Stomach (tissue), 19 donors: ENCODE measurements at places on chromosomes 6 and 20. TPM values are rescaled to one million over a fixed set of nuclear protein-coding genes. Genes with fewer than 3 reads are reported as not detected.

DNA sequence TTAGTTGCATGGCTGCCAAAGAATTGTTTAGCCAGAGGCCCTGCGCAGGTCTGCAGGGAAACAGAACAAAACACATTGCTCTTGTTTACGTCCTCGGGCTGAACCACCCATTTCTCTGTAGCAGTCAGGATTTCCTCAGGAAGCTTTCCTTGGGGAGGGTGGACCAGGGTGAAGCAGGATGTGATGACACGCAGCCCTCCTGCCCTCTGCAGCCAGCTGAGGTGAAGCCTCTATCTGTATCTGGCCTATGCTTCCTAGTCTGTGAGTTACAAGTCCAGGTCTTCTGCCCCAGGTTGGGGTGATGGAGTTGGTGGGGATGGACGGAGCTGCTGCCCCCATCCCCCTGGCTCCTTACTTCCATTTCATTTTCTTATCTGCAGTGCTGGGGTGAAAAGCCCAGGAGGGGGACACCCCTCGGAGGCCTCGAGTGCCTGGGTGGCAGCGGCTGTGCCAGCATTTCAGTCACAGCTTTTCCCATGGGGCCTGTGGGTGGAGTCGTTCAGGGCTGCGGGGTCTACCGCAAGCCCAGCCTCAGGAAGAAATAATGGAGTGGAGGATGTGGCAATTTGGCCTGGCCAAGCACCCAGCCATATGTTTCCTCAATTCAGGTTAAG is 24.9 kb downstream of the SASH1 start:
- no peak overlapping the region for H3K4me3 ChIP-seq
- no peaks in the 10 kb centered on the region for H3K27me3 ChIP-seq
- peaks cover 34% of the 10 kb centered on the region for H3K4me1 ChIP-seq
- H3K36me3 ChIP-seq: no peaks in the 10 kb centered on the region

GRCh38 chr6:117600008-117600743 is 2.1 kb downstream of the GOPC start:
- DNase-seq: no peak
- H3K27me3 ChIP-seq: no peaks in the 10 kb centered on the region
- H3K4me1 ChIP-seq: peaks cover 39% of the 10 kb centered on the region
- H3K36me3 ChIP-seq: peaks cover 20% of the 10 kb centered on the region
- H3K27ac ChIP-seq: no peak overlapping the region

GRCh38 chr20:43189554-43190331 is at the start of gene PTPRT:
Gene PTPRT, minus strand, starts transcription at chr20:43189906. Its CDS starts 173 bp downstream, at chr20:43189733.
- H3K4me1 ChIP-seq: peaks cover 17% of the 10 kb centered on the region
- no peak within 1 kb of the TSS for H3K27ac ChIP-seq
- H3K27me3 ChIP-seq: peaks cover 4% of the 10 kb centered on the region
- no peak for DNase-seq
- H3K36me3 ChIP-seq: no peaks in the 10 kb centered on the region
- H3K4me3 ChIP-seq: peak within 1 kb of the TSS; percentile 17

COX4I2 gene
- total RNA-seq: 4.2 TPM

DNA sequence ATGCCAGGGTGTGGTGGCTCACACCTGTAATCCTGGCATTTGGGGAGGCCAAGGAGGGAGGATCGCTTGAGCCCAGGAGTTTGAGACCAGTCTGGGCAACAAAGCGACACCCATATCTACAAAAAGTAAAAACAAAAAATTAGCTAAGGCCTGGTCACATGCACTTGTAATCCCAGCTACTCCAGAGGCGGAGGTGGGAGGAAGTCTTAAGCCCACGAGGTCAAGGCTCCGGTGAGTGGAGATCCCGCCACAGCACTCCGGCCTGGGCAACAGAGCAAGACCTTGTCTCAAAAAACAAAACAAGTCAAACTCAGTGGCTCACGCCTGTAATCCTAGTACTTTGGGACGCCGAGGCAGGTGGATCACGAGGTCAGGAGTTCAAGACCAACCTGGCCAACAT is 35.6 kb downstream of the SRSF3 start:
- no peaks in the 10 kb centered on the region for H3K36me3 ChIP-seq
- H3K27ac ChIP-seq: no peak overlapping the region
- H3K27me3 ChIP-seq: no peaks in the 10 kb centered on the region
- no peak overlapping the region for H3K4me3 ChIP-seq
- no peak for DNase-seq

DNA sequence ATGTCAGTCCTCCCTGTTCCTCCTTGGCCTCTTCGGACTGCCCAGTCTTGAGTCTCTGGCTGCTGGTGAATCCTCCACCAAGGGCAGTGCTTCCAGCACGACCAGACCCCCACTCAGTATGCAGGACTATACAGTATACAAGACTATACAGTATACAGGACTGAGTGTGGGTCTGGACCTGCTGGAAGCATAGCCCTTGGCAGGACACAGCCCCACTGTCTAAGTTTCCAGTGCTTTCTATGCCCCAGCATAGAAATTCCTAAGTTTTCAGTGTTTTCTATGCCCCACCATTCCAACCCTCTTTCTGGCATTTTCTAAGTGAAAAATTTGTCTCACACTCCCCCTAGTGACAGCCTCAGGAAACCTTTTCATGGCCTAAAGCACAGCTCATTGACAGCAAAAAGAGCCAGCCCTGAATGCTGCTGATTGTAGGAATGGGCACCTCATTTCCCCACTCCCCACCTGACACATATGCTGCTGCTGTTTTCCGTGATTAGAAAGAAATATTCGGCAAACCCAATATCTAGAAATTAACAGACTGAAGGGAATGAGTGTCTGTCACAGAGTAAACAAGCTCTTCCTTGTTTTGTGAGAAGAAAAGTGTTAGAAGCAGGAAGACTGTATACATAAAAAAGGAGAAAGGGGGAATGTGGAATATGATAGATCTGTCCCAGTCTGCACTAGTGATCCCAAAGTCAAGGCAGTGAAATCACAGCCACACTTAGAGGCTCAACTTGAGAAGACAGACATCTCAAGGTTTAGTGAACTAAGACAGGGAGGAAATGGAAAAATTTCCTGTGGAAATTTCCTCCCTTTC is 206.9 kb downstream of the IBTK start:
- H3K4me3 ChIP-seq: no peak overlapping the region
- H3K27ac ChIP-seq: no peak overlapping the region
- H3K36me3 ChIP-seq: no peaks in the 10 kb centered on the region
- DNase-seq: no peak

DNA sequence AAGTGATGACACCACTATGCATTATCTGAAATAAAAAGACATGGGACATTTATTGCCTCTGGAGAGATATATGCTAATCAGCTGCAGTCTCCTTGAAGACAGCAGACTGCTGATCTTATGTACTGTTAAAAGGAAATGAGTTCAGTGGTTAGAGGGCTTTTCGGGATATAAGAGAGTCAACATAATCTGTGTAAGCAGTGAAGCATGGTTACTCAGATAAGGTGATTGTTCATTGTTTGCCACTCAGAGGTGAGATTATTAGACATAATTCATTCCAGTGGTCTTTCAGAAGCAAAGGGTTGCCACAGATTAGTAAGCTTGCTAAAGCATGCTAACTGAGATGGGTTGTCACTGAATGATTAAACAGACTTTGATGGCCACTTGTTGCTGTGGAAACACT is 1450.7 kb upstream of the ADGRB3 start:
- no peak overlapping the region for H3K4me3 ChIP-seq
- no peaks in the 10 kb centered on the region for H3K27me3 ChIP-seq
- H3K36me3 ChIP-seq: no peaks in the 10 kb centered on the region
- H3K4me1 ChIP-seq: no peaks in the 10 kb centered on the region
- no peak overlapping the region for H3K27ac ChIP-seq
- DNase-seq: no peak

OXT gene
- not detected for total RNA-seq

RCAN2 gene
- 69.2 TPM for total RNA-seq

GRCh38 chr6:163030980-163031379 is 303.2 kb downstream of the PACRG start:
- H3K4me3 ChIP-seq: no peak overlapping the region
- H3K4me1 ChIP-seq: no peaks in the 10 kb centered on the region
- DNase-seq: no peak
- no peaks in the 10 kb centered on the region for H3K27me3 ChIP-seq
- no peaks in the 10 kb centered on the region for H3K36me3 ChIP-seq
- no peak overlapping the region for H3K27ac ChIP-seq

EDN3 gene
- not detected for total RNA-seq

CCM2L gene
- not detected for total RNA-seq

PPP1R14C gene
- not detected for total RNA-seq

GRCh38 chr6:32168807-32169591 is 4.6 kb downstream of the EGFL8 start:
- no peaks in the 10 kb centered on the region for H3K27me3 ChIP-seq
- H3K4me3 ChIP-seq: no peak overlapping the region
- DNase-seq: no peak

GRCh38 chr20:49597825-49598395 is 30.0 kb upstream of the PTGIS start:
- H3K27me3 ChIP-seq: no peaks in the 10 kb centered on the region
- no peak overlapping the region for H3K4me3 ChIP-seq
- H3K4me1 ChIP-seq: peaks cover 40% of the 10 kb centered on the region
- peak overlapping the region; percentile 30 for H3K27ac ChIP-seq
- no peak for DNase-seq

XPO5 gene
- 4.6 TPM for total RNA-seq

DNA sequence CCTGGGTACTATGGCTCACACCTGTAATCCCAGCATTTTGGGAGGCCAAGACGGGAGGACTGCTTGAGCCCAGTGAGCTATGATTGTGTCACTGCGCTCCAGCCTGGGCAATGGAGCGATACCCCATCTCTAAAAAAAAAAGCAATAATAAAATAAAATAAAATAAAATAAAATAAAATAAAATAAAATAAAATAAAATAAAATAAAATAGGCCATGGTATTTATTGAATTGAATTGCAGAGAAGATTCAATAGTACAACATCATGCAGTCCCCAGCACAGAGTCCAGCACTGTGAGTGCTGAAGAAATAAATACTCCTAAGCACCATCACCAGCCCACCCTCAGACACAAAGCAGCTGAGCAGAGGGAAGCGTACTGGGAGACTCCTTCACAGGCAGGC is 144.7 kb downstream of the RALGAPA2 start:
- no peaks in the 10 kb centered on the region for H3K27me3 ChIP-seq
- no peak overlapping the region for H3K4me3 ChIP-seq
- peaks cover 18% of the 10 kb centered on the region for H3K4me1 ChIP-seq
- no peak for DNase-seq

SPTLC3 gene
- 10.5 TPM for total RNA-seq

B3GALT4 gene
- total RNA-seq: 32.2 TPM

- H3K27me3 ChIP-seq: peaks cover 6% of the 10 kb centered on the region
- no peak overlapping the region for H3K27ac ChIP-seq
- H3K4me3 ChIP-seq: no peak overlapping the region
- peaks cover 19% of the 10 kb centered on the region for H3K4me1 ChIP-seq
- no peaks in the 10 kb centered on the region for H3K36me3 ChIP-seq
Observed at GRCh38 chr6:33164665-33165373, 27.4 kb downstream of the COL11A2 start.

DNA sequence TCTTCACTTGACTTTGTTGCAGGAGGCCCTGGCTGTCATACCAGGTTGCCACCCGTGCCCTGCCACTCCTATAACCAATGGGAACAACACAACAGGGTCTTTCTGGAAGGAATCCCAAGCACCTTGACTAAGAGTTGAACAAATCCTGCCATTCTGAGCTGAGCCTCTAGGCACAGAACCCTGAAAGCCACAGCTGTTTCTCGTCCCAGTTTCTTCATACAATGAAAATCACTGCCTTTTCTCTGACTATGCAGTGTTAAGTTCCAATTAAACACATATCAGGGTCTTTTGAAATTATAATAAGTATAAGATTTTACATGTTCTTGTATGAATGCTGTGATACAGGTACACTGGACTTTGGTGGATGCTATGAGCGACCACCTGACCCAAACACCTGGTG is 54.4 kb downstream of the RIPOR2 start:
- H3K36me3 ChIP-seq: no peaks in the 10 kb centered on the region
- H3K27me3 ChIP-seq: no peaks in the 10 kb centered on the region
- no peak for DNase-seq
- no peak overlapping the region for H3K4me3 ChIP-seq

GRCh38 chr20:56664796-56665195 is 35.7 kb downstream of the TFAP2C start:
- no peaks in the 10 kb centered on the region for H3K27me3 ChIP-seq
- H3K4me1 ChIP-seq: no peaks in the 10 kb centered on the region
- no peaks in the 10 kb centered on the region for H3K36me3 ChIP-seq
- no peak for DNase-seq
- H3K4me3 ChIP-seq: no peak overlapping the region
- H3K27ac ChIP-seq: no peak overlapping the region

SOX18 gene
- total RNA-seq: 26.6 TPM

DNA sequence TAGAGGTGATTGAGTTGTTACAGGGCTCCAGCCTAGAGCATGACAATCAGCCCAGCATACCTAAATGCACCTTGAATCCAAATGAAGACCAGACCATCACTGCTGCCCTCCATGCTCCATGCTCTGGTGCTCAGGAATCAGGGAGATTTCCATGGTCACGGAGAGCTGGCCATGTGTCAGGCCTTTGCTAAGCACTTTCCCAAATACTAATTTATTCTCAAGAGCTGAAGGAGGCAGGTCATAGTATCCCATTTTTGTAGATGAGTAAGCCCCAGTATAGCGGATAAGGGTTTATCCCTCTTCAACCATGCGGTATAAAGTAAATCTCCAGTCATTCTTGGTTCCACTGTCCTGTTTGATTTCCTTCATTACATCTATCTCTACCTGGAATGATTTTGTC is 240.8 kb downstream of the TFAP2A start:
- no peak overlapping the region for H3K4me3 ChIP-seq
- no peak for DNase-seq
- H3K27ac ChIP-seq: no peak overlapping the region
- H3K36me3 ChIP-seq: no peaks in the 10 kb centered on the region
- H3K27me3 ChIP-seq: no peaks in the 10 kb centered on the region

CCDC170 gene
- 0.72 TPM for total RNA-seq

EEF1A1 gene
- 3,004 TPM for total RNA-seq

DNA sequence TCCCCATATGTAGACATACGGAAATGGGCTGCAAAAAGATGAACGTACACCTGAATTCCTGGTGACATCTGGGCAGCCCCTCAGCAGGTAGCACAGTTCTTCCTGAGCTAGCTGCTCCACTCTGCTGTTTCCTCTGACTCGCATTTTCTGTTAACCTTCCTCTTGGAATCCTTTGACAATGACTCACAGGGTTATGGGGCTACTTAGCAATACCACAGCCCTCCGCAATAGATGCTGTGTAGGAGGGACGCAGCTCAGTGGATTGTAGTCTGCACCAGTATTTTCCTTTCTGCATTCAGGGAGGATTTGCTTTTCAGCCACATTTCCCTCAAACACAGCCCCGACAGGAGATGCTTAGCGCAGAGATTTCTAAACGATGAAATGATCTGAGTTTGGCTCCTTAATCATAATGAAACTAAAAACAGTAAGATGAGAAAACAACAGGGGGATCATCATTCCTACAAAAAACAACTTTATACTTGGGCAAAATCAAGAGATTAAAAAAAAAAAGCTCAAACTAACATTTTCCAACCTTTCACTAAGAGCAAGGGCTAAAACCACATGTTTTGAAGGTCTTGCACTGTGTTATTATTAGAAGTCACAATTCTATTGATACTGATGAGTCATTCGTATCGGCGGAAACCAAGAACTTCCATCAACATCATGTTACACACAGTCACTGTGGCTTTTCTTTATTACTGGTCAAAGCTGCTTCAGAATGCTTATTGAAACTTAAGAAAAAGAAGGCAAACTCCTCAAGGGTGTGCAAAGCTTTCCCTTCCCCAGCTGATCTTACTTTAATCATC is 12.2 kb downstream of the BACH2 start:
- H3K36me3 ChIP-seq: no peaks in the 10 kb centered on the region

JAG1 gene
- 69.6 TPM for total RNA-seq
